ENCODE measurements at places on chromosomes 3 and 15. TPM values are rescaled to one million over a fixed set of nuclear protein-coding genes. Genes with fewer than 3 reads are reported as not detected.

INSYN1 gene
- total RNA-seq = not detected

CRTC3 gene
- total RNA-seq = 104 TPM

TMEM108 gene
- not detected for total RNA-seq

CYP8B1 gene
- total RNA-seq = not detected

CSPG4 gene
- total RNA-seq = not detected

GRCh38 chr3:12886736-12887135 lies 45.4 kb upstream of the RPL32 start:
- H3K36me3 ChIP-seq = no peaks in the 10 kb centered on the region
- H3K4me1 ChIP-seq = no peaks in the 10 kb centered on the region
- H3K27me3 ChIP-seq = no peaks in the 10 kb centered on the region
- no peak overlapping the region for H3K27ac ChIP-seq

GRCh38 chr3:195268576-195269309 lies 2.2 kb downstream of the XXYLT1 start:
- DNase-seq = no peak
- no peak overlapping the region for H3K27ac ChIP-seq
- H3K27me3 ChIP-seq = no peaks in the 10 kb centered on the region
- H3K4me3 ChIP-seq = no peak overlapping the region

- H3K36me3 ChIP-seq = no peaks in the 10 kb centered on the region
- no peaks in the 10 kb centered on the region for H3K4me1 ChIP-seq
- no peak for DNase-seq
- H3K4me3 ChIP-seq = no peak overlapping the region
- no peaks in the 10 kb centered on the region for H3K27me3 ChIP-seq
Observed at GRCh38 chr15:83588441-83588840, 65.5 kb upstream of the ADAMTSL3 start.

DNA sequence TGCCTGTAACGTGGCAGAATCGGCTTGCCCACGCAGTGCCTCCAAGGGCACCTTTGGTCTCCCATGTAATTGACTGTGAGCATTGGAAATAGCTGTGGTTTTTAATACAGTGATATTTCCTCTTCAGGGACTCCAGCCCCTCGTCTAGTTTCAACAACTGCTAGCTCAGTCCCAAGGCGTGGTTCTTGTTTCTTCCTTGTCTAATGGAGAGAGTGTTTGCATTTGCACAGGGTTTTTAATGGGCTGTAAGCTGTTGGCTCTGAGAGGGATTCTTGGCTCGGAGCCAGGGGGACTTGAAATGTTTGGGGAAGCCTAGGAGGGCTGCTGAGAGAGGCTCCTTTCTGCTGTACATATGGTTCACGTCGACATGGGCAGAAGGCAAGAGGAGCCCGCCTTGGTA lies 86.2 kb downstream of the THSD4 start:
- no peak overlapping the region for H3K4me3 ChIP-seq
- no peaks in the 10 kb centered on the region for H3K36me3 ChIP-seq
- H3K27ac ChIP-seq = no peak overlapping the region
- DNase-seq = no peak

GRCh38 chr15:37446921-37447320 lies 346.6 kb upstream of the MEIS2 start:
- no peak overlapping the region for H3K4me3 ChIP-seq
- H3K27ac ChIP-seq = no peak overlapping the region
- no peak for DNase-seq
- H3K27me3 ChIP-seq = no peaks in the 10 kb centered on the region
- H3K4me1 ChIP-seq = no peaks in the 10 kb centered on the region
- no peaks in the 10 kb centered on the region for H3K36me3 ChIP-seq

GRCh38 chr3:64566859-64567258 lies 120.9 kb downstream of the ADAMTS9 start:
- DNase-seq = no peak
- H3K4me3 ChIP-seq = no peak overlapping the region
- no peak overlapping the region for H3K27ac ChIP-seq
- no peaks in the 10 kb centered on the region for H3K36me3 ChIP-seq
- no peaks in the 10 kb centered on the region for H3K27me3 ChIP-seq

DNA sequence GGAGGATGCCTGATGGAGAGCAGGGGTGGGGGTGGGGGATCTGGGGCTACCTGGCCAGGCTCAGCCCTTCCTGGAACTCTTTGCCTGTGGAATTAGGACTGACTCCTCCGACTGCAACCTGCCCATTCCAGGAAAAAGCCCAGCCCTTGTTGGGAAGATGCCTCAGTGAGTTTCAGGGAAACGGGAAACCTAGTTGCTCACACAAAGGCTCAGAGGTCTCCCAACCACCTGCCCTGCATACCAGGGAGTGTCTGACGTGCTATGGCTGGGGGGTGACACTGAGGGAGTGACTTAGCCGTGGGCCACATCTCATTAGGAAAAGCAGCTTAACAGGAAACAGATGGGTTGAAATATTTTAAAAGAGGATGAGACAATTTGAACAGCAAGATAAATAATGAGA lies 27.9 kb downstream of the CYP8B1 start:
- H3K36me3 ChIP-seq = no peaks in the 10 kb centered on the region
- DNase-seq = no peak
- no peak overlapping the region for H3K27ac ChIP-seq
- no peak overlapping the region for H3K4me3 ChIP-seq

- no peak for DNase-seq
- H3K4me3 ChIP-seq = no peak overlapping the region
- no peaks in the 10 kb centered on the region for H3K4me1 ChIP-seq
- no peak overlapping the region for H3K27ac ChIP-seq
- H3K27me3 ChIP-seq = no peaks in the 10 kb centered on the region
Observed at GRCh38 chr3:131079086-131079485, 52.4 kb downstream of the NEK11 start.

- no peak overlapping the region for H3K27ac ChIP-seq
- peaks cover 6% of the 10 kb centered on the region for H3K4me1 ChIP-seq
- H3K4me3 ChIP-seq = no peak overlapping the region
- DNase-seq = no peak
- H3K27me3 ChIP-seq = no peaks in the 10 kb centered on the region
Observed at GRCh38 chr15:68693071-68693470, 114.3 kb downstream of the CORO2B start.

DNA sequence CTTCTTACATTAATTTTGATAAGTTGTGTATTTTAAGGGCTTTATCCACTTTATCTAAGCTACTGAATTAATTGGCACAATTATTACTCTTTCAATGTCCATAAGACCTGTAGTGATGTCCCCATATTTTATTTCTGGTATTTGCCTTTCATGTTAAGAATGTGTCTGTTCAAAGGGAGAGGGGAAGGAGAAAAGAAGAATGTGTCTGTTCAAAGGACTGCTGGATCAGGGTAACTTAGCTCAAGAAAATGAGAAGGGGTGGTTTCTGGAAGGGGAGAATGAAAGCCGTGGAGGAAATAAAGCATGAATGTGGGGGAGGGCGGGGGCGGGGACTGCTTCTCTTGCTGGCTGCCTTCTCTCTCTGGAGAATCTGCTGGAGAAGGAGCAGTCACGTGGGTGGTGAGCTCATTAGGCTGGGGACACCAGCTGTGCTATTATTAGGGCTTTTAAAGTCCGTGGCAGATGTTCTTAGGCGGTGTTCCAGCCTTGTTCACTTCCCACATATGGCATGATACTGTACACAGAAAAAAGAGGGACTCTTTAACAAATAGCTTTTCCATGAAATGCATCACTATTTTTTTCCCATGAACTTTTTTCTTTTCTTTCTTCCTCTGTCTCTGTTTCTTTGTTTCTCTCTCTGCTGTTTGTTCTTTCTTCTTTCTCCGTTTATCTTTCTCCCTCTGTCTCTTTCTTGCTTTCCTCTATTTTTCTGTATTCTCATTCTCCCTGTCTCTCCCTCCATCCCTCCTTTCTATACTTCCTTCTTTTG lies 63.7 kb upstream of the ULK4 start:
- no peak overlapping the region for H3K27ac ChIP-seq
- H3K27me3 ChIP-seq = no peaks in the 10 kb centered on the region
- no peaks in the 10 kb centered on the region for H3K4me1 ChIP-seq
- no peak for DNase-seq
- no peaks in the 10 kb centered on the region for H3K36me3 ChIP-seq
- no peak overlapping the region for H3K4me3 ChIP-seq

DNA sequence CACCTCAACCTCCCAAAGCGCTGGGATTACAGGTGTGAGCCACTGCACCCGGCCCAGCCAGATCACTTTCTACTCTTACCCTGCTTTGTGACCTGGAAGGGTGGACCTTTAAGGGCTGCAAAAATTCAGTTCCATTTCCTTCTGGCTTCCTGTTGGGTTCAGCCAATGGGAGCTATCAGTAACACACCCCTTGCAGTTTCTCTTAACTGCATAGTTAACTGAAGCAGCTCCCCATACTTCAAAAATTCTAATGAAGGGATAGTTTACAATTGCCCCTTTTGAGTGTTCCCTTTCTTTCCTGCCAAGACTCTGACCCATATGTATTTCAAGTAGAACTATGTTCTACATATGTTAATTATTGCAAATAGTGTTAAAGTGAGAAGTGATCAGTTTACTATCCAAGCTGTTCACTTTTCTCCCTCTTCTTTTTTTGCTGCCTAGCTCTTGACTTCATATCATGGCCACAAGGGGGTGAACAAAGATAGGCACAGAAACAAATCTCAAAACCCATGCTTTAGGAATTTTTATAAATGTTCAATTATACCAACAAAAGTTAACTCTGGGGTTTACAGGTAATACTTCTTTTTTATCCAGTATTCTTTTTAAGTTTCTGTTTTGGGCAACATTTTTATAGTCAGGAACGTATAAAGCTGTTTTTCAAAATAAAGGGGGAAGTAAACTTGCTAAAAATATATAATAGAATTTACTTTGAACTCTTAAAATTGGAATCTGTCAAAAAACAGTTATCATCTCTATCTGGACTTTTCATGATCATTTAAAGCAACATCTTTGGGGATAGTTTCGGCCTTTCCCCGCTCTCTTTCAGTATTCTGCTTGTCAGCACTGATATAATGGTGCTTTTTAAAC lies 8.1 kb downstream of the PGBD4 start:
- H3K27ac ChIP-seq = no peak overlapping the region
- no peak for DNase-seq
- no peaks in the 10 kb centered on the region for H3K36me3 ChIP-seq
- H3K4me3 ChIP-seq = no peak overlapping the region

GRCh38 chr3:122085673-122086072 lies 30.5 kb downstream of the CD86 start:
- no peak overlapping the region for H3K4me3 ChIP-seq
- no peaks in the 10 kb centered on the region for H3K27me3 ChIP-seq
- no peak overlapping the region for H3K27ac ChIP-seq
- H3K36me3 ChIP-seq = no peaks in the 10 kb centered on the region
- DNase-seq = no peak
